ENCODE measurements at places on chromosomes 4 and X. TPM values are rescaled to one million over a fixed set of nuclear protein-coding genes. Genes with fewer than 3 reads are reported as not detected.

Gene CFAP299
- total RNA-seq, result not detected

GRCh38 chrX:45719751-45720501 lies 519.2 kb upstream of the DIPK2B start:
- no peak for DNase-seq
- no peaks in the 10 kb centered on the region for H3K27me3 ChIP-seq
- H3K36me3 ChIP-seq, result no peaks in the 10 kb centered on the region
- H3K4me3 ChIP-seq, result no peak overlapping the region
- no peak overlapping the region for H3K27ac ChIP-seq

DNA sequence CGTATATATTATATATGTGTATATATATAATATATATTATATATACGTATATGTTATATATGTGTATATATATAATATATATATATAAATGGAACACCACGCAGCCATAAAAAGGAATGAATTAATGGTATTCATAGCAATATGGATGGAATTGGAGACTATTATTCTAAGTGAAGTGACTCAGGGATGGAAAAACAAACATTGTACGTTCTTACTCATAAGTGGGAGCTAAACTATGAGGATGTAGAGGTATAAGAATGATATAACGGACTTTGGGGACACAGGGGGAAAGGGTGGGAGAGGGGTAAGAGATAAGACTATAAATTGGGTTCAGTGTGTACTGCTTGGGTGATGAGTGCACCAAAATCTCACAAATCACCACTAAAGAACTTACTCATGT lies 1388.9 kb downstream of the C4orf33 start:
- no peaks in the 10 kb centered on the region for H3K36me3 ChIP-seq
- H3K27ac ChIP-seq, result no peak overlapping the region
- H3K27me3 ChIP-seq, result no peaks in the 10 kb centered on the region
- no peak for DNase-seq

DNA sequence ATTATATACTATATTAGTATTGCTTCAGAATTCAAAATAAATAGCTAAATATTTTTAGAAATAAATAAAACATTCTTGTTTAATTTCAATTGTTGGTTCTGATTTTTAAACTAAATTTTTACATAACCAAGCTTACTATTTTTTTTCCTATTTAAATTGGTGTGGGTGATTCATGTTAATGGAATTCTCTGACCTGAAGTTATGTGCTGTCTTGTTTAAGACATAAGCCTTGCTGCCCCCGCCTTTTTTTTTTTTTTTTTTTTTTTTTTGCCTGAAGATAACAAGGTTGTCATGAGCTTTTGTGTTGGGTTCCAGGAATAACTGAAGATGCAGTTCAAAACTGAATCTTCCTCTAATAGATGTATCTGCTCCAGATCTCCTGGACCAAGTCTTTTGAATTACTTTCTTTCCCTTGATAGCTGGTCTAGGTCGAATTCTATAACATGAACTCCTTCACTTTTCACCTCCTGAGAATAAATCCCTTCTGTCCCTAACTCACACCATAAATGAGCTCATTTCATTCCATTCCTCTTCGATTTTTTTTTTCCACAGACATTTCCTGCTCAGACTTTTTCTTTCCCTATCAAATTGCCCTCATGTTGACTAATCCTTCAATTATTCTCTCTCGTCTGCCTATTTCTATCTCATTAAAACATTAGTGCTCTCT lies 261.5 kb upstream of the FTHL17 start:
- H3K27ac ChIP-seq, result no peak overlapping the region
- no peak overlapping the region for H3K4me3 ChIP-seq
- H3K4me1 ChIP-seq, result no peaks in the 10 kb centered on the region
- H3K36me3 ChIP-seq, result no peaks in the 10 kb centered on the region
- DNase-seq, result no peak

GRCh38 chr4:75371915-75372314 lies 142.3 kb downstream of the RCHY1 start:
- no peak overlapping the region for H3K4me3 ChIP-seq
- no peaks in the 10 kb centered on the region for H3K36me3 ChIP-seq
- no peak overlapping the region for H3K27ac ChIP-seq
- peaks cover 2% of the 10 kb centered on the region for H3K27me3 ChIP-seq
- no peak for DNase-seq

DNA sequence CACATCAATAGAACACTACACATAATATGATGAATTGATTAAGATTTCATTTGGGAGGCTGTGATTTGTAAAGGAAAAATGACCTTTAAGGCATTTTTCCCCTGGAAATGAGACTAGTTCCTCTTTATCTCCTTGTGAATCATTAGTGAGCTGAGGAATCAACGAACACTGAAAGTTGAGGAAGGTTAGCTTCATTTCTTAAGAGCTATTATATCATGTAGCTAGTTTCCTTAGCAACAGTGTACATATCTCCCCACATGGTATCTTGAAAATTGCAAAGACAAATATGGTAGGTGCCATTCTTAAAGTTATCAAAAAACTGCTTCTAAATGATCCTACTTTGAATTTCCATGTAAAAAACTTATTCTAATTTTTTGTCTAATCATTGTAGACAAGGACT lies 127.5 kb upstream of the NRK start:
- H3K27me3 ChIP-seq, result no peaks in the 10 kb centered on the region
- DNase-seq, result no peak
- no peaks in the 10 kb centered on the region for H3K36me3 ChIP-seq
- no peak overlapping the region for H3K4me3 ChIP-seq
- H3K27ac ChIP-seq, result no peak overlapping the region
